ENCODE measurements at places on chromosomes 5 and 9.

DNA sequence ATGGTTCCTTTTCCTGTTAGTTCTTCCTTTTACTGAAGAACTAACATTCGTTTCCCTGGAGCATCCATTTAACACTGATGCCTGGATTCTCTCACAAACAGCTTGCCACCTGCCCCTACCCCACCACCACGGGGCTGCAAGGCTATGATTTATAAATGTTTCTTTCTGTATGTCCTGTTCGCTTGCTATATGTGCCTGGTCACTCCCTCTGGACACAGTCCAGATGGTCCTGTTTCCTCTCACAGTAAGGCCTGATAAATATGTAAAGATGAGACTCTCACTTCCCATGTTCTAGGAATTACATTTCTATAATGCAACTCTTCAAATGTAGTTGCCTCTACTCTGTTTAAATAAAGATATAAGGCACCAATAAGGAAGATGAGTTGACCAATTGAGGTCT is 146.4 kb upstream of the SHB start:
- DNase-seq, result no peak

GRCh38 chr5:63310644-63311043 is 651.6 kb downstream of the HTR1A start:
- DNase-seq, result no peak

DNA sequence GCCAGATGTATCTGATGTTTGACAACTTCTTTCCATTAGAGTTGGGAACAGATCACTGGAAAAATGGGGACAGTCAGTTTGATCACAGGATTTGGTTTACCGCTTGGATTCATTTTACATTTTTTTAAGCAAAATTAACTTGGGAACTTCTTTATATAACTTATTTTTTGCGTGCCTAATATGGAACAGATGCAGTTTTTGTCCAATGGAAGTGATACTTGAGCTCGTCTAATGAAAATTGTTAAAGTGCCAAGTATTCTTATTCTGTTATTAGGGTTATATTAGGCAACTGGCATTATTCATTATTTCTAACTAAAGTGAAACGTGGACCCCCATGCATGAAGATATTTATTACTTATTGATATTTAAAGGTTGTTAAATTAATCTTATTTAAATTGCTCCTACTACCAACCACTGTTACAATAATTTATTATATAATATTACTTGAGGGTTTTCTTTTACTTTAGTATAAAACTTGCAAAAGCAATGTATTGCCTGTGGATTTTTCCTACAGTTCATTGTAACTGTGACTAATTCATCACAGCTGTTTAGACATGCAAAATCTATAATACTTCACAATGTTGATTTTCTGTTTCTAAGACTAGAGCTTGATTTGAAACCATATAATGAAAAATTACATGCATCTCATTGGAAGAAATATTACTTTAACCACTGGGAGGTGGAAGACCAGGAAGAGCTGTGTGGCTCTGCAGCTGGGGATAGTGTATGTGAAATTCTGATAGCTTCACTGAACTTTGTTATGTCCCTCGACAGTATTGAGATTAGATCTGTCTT is 787.3 kb upstream of the WWC1 start:
- no peak for DNase-seq

GRCh38 chr9:129331493-129331765 is 153.4 kb upstream of the IER5L start:
- no peak for DNase-seq

GRCh38 chr9:108867829-108868228 is 5.8 kb downstream of the ACTL7A start:
- no peak for DNase-seq

DNA sequence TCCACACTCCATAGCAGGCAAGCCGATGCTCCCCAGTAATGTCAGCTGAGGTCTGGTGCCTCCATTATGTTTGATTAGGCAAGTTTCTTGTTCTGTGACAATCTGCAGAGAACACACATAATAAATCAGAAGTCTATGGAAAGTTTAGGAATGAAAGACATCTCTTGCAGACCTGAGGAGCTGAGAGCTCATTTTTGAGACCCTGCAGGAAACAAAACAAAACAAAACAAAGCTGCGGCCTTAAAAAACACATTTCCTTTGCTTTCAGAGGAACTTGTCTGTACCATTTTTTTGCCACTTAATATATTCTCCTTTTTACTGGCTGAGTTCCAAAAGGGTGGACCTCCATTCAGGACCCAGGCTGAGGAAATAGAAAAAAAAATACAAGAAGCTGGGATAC is 481.2 kb upstream of the DMAC1 start:
- DNase-seq, result no peak
